ENCODE measurements at places on chromosomes 3 and 15. TPM values are rescaled to one million over a fixed set of nuclear protein-coding genes. Genes with fewer than 3 reads are reported as not detected.

The LCTL gene
- 0.16 TPM for total RNA-seq

The GOLGA6L26 gene
- not detected for total RNA-seq

The LIPH gene
- total RNA-seq, result not detected

The NME9 gene
- total RNA-seq, result 2.3 TPM

The GHRL gene
- not detected for total RNA-seq

The C3orf33 gene
- total RNA-seq, result 12.3 TPM

The SKIC8 gene
- 55.4 TPM for total RNA-seq

The SPATA12 gene
- not detected for total RNA-seq

The EMC7 gene
- 21.2 TPM for total RNA-seq

The ANKUB1 gene
- total RNA-seq, result 0.78 TPM

The SLC25A38 gene
- 12.2 TPM for total RNA-seq

The GNB4 gene
- total RNA-seq, result 177 TPM

The LDHAL6B gene
- not detected for total RNA-seq

The CATSPER2 gene
- total RNA-seq, result 4.2 TPM

The P3H2 gene
- total RNA-seq, result 2.8 TPM

The COPS2 gene
- 97.8 TPM for total RNA-seq

The FHIT gene
- 3.6 TPM for total RNA-seq

The LRRC31 gene
- total RNA-seq, result not detected

The MST1R gene
- 0.31 TPM for total RNA-seq

The SENP7 gene
- 107 TPM for total RNA-seq

The NTRK3 gene
- 52.3 TPM for total RNA-seq

The TNFSF10 gene
- total RNA-seq, result 4.7 TPM

The FEZF2 gene
- 15.0 TPM for total RNA-seq

The ERC2 gene
- total RNA-seq, result 59.7 TPM

The C3orf80 gene
- 15.0 TPM for total RNA-seq

The CHRM5 gene
- 0.47 TPM for total RNA-seq

The TRIP4 gene
- 14.0 TPM for total RNA-seq

The MB21D2 gene
- total RNA-seq, result 61.9 TPM

The DNASE1L3 gene
- 0.94 TPM for total RNA-seq

The P2RY12 gene
- 49.8 TPM for total RNA-seq

The MESP1 gene
- total RNA-seq, result 1.6 TPM

The RGMA gene
- 8.1 TPM for total RNA-seq

The EHHADH gene
- total RNA-seq, result 1.4 TPM

The GBE1 gene
- 21.1 TPM for total RNA-seq

The ALPK3 gene
- 1.6 TPM for total RNA-seq
